ENCODE measurements at places on chromosomes 16 and 17. TPM values are rescaled to one million over a fixed set of nuclear protein-coding genes. Genes with fewer than 3 reads are reported as not detected.
A peak's percentile ranks its signal among the peaks of the same experiment; 100 is the strongest.

DNA sequence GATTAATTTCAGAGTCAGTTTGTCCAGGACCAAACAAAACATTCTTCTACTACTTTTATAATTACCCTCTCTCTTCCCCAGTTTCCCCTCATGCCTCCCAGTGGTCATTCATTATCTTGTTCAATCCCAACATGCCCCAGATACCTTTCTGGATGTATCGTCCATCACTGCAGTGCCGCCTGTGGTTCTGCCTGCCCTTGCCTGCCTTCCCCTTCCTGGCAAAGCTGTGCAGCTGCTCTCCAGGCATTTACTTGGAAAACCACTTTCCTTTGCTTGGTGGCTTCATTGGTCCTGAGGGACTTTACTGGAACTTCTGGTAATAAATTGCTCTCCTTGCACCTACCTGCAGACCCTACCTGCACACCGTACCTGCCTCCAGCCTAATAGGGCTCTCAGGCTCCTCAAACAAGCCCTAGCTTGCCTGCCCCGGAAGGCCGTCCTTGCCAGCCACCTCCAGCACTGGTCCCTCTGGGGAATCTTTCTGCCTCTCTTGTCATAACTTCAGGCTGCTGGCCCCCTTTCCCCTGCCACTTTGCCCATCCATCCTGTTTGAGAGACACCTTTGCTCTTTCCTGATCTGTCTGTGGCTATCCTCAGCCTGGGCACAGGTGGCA lies 19.5 kb upstream of the MSI2 start:
- no peak overlapping the region for H3K4me3 ChIP-seq
- DNase-seq, result peak; percentile 46
- no peaks in the 10 kb centered on the region for H3K4me1 ChIP-seq
- H3K36me3 ChIP-seq, result no peaks in the 10 kb centered on the region
- no peak overlapping the region for H3K27ac ChIP-seq

Gene NLRC3
- 19.1 TPM for total RNA-seq

Gene VAT1L
- not detected for total RNA-seq

GRCh38 chr16:48067388-48067787 lies 88.4 kb downstream of the ABCC12 start:
- H3K4me1 ChIP-seq, result no peaks in the 10 kb centered on the region
- H3K27me3 ChIP-seq, result no peaks in the 10 kb centered on the region
- DNase-seq, result no peak
- no peaks in the 10 kb centered on the region for H3K36me3 ChIP-seq
- no peak overlapping the region for H3K4me3 ChIP-seq

Gene MT1A
- 2.1 TPM for total RNA-seq

DNA sequence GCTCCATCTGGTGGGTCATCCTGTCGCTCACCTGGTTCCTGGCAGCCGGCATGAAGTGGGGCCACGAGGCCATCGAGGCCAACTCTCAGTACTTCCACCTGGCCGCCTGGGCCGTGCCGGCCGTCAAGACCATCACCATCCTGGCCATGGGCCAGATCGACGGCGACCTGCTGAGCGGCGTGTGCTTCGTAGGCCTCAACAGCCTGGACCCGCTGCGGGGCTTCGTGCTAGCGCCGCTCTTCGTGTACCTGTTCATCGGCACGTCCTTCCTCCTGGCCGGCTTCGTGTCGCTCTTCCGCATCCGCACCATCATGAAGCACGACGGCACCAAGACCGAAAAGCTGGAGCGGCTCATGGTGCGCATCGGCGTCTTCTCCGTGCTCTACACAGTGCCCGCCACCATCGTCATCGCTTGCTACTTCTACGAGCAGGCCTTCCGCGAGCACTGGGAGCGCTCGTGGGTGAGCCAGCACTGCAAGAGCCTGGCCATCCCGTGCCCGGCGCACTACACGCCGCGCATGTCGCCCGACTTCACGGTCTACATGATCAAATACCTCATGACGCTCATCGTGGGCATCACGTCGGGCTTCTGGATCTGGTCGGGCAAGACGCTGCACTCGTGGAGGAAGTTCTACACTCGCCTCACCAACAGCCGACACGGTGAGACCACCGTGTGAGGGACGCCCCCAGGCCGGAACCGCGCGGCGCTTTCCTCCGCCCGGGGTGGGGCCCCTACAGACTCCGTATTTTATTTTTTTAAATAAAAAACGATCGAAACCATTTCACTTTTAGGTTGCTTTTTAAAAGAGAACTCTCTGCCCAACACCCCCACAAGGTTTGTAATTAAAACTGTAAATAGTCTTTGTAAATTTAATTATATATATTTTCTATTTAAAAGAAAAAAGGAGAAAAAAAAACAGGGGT lies 1.7 kb downstream of the FZD2 start:
- H3K27me3 ChIP-seq, result peaks cover 74% of the 10 kb centered on the region
- H3K27ac ChIP-seq, result no peak overlapping the region
- H3K36me3 ChIP-seq, result no peaks in the 10 kb centered on the region
- no peak for DNase-seq
- peaks cover 18% of the 10 kb centered on the region for H3K4me1 ChIP-seq

DNA sequence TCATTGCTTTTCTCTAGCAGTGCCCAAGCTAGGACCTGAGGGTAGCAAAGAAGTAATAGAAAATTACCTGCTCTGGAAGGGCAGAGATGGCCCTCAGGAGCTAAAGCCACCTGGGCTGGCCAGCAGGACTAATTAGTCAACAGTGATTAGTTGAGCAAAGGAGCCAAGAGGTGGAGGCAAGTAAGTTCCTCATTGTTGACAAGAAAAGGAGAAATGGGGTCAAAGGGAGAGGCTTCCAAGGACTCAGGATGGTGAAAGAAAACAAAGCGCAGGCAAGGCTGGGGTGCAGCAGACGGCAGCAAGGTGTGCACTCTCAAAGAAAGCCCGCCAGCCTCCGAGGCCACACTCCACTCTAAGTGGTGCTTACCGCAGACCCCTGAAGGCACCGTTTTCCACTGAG lies 44.6 kb downstream of the CMTM4 start:
- no peak overlapping the region for H3K27ac ChIP-seq
- H3K27me3 ChIP-seq, result peaks cover 11% of the 10 kb centered on the region
- H3K4me3 ChIP-seq, result no peak overlapping the region
- DNase-seq, result no peak
- no peaks in the 10 kb centered on the region for H3K36me3 ChIP-seq

Gene CD300LF
- not detected for total RNA-seq

Gene SLC43A2
- total RNA-seq, result 2.8 TPM

Gene MT4
- not detected for total RNA-seq

Gene P2RX5
- total RNA-seq, result 92.3 TPM

Gene CCL23
- not detected for total RNA-seq

- peaks cover 10% of the 10 kb centered on the region for H3K27me3 ChIP-seq
- DNase-seq, result no peak
- peaks cover 14% of the 10 kb centered on the region for H3K4me1 ChIP-seq
- H3K27ac ChIP-seq, result no peak overlapping the region
Observed at GRCh38 chr17:74542727-74543383, 3.1 kb downstream of the CD300C start.

GRCh38 chr17:4142107-4142900 lies 526 bp downstream of the ZZEF1 start:
- peaks cover 12% of the 10 kb centered on the region for H3K36me3 ChIP-seq
- peaks cover 44% of the 10 kb centered on the region for H3K4me1 ChIP-seq
- H3K27ac ChIP-seq, result peak overlapping the region; percentile 100
- H3K4me3 ChIP-seq, result peak overlapping the region; percentile 99

GRCh38 chr16:21302898-21303528 lies 24.9 kb upstream of the CRYM start:
- H3K27me3 ChIP-seq, result peaks cover 25% of the 10 kb centered on the region
- H3K4me1 ChIP-seq, result peaks cover 25% of the 10 kb centered on the region
- H3K36me3 ChIP-seq, result no peaks in the 10 kb centered on the region
- no peak for DNase-seq

Gene BEAN1
- total RNA-seq, result not detected

DNA sequence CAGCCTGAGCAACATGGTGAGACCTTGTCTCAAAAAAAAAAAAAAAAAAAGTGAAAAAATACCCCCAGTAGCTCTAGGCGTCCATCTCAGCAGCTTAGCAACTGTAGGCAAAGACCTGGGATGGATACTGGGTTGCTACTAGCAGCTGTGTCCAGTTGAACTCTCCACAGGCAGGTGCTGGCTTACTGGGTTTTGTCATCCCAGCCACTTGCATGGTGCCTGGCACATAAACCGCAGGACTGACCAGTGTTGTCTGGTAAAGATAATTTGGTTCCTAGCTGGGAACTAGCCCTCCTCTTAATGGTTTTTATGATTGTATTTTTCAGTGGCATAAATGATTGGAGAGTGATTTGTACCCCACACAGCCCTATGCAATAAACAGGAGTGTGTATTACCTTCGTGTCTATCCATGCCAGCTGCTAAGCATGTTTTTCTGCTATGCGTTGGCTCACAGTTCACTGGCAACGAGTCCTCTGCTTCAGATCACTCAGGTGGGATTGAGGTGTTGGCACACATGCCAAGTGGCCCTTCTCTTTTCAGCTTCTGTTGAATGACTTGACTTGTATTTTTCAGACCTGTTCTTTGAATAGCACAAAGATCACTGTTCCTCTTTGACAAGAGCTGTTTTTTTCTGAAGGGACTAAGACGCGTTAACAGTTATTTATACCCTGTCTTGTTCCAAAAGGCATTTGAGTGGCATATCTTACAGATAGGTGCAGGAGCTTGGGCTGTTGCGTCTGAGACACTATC lies 352.9 kb downstream of the SNX29 start:
- no peak overlapping the region for H3K27ac ChIP-seq
- no peaks in the 10 kb centered on the region for H3K4me1 ChIP-seq
- no peak overlapping the region for H3K4me3 ChIP-seq

GRCh38 chr16:81551151-81551808 lies 106.7 kb downstream of the CMIP start:
- H3K36me3 ChIP-seq, result peaks cover 2% of the 10 kb centered on the region
- H3K4me3 ChIP-seq, result peak overlapping the region; percentile 10
- H3K27ac ChIP-seq, result peak overlapping the region; percentile 81
- H3K27me3 ChIP-seq, result no peaks in the 10 kb centered on the region

DNA sequence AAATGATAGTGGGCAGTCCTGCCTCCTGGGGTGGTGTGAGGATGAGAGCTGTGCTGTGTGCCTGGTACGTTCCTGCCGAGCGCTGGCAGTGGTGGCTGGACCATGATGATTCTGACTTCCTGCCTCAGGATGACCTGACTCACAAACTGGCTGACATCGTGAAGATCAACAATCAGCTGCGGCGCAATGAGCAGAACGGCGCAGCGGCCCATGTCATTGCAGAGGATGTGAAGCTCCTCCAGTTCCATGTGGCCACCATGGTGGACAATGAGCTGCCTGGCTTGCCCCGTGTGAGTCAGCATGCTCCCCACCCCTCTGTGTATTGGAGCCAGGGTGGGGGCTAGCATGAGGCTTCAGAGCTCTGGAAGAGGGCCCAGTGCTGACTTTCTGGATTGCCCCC lies 13.1 kb downstream of the POLR2A start:
- H3K27ac ChIP-seq, result no peak overlapping the region
- H3K36me3 ChIP-seq, result peaks cover 68% of the 10 kb centered on the region
- H3K27me3 ChIP-seq, result no peaks in the 10 kb centered on the region
- no peak for DNase-seq
- H3K4me3 ChIP-seq, result no peak overlapping the region
- H3K4me1 ChIP-seq, result peaks cover 16% of the 10 kb centered on the region

Gene MYH1
- not detected for total RNA-seq

Measured in activated CD4-positive, alpha-beta T cell treated with anti-CD3 and anti-CD28 coated beads, Interleukin-2, amount 10 ng/mL, durations not matched to agents 24 days and 14 days (primary cell).